ENCODE measurements at places on chromosomes 5 and 9.

DNA sequence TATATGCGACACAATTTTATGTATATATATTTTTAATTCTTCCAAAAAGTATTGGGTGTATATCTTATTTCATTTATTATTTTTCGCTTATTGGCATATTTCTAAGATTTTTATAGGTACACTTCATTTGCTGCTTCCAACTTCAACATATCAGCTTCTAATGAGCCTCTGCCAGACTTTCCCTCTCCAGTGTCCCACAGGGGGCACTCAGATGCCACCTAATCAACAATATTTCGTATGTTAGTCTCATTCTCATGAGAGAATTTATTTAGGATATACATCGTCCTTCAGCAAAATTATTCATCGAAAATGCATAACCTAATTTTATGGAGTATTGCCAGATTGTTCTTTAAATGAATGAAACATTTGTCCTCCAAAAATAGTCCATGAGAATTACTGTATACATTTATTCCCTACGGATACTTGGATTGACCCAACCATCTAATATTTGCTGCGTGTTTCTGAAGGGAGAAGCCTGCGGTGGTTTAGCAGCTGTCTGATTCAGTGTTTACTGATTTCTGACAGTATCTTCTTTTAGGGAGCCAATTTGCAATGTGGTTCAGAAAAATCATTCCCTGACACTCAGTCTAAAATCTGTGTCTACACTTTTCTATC lies 100.6 kb upstream of the SELENOP start:
- no peak for DNase-seq

- DNase-seq: no peak
These were observed 129.5 kb downstream of the RNF180 start for GRCh38 chr5:64295101-64295500.

DNA sequence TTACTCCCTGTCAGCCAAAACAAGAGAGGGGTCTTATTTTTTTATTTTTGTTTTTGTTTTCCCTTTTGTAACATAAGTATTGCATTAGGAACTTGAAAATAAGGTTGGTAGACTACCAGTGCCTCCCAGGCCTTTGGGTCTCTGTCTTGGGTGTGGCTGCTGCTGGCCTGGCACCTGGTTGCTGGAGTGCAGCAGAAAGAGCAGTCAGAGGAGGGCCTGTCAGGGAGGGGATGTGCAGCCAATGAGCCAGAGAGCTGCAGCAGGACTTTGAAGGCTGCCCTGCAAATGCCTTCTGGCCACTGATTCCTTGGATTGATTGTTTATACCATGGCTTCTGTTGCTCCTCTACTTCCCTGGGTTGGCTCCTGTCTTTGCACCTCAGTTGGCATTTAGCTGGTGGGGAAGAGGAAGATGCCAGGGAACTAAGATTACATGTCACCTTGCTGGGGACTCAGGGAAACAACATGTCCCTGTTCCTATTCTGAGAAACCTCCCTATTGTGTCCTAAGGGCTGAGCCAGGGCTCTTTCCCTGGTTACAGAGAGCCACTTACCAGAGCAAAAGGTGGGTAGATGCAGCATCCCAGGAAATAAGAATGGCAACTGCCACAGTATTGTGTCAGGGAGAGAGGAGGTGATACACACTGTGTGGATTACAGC lies 66.6 kb downstream of the ANGPTL2 start:
- DNase-seq: no peak

GRCh38 chr5:36552651-36553393 lies 53.6 kb upstream of the SLC1A3 start:
- no peak for DNase-seq

DNA sequence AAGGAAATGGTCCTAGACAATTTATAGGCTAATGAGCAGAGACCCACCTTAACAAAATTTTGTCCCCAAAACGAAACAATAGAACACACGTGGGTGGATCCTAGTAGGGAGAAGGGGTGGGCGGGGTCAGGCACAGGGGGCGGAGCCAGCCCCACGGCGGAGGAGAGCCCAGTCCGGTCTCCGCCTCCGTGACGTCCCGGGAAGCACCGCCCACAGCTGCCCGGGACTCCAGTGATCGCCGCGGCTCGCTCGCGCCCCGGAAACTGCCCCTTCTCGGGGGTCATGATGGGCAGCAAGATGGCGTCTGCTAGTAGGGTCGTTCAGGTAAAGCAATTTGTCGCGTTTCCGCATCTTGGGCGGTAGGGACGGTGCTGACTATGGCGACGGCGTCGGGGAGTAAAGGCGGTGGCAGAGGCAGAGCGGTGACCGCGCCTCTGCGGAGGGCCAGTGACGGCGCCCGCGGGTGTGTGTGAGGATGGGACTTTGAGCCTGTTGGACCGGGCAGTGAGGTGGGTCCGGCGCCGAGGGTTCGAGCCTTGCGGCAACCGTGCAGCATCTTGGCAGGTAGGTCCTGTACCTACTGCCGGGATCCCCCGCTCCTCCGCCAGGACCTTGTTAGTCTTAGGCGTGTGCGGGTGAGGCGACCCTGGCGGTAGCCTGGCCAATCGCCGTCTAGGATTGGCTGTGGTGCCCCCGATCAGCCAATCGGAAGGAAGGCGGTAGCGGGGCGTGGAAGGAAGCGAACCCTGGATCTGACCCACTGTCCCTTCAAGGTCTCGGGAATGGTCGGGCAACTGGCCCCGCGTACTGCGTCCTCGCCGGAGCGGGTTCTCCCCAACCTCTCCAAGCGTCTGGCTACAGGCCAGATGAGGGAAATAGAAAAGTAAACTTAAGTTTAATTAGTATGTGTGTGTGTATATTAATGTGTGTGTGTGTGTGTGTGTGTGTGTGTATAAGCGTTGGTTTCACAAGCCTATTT lies 16.8 kb upstream of the CDK7 start:
- DNase-seq: peak; percentile 97

DNA sequence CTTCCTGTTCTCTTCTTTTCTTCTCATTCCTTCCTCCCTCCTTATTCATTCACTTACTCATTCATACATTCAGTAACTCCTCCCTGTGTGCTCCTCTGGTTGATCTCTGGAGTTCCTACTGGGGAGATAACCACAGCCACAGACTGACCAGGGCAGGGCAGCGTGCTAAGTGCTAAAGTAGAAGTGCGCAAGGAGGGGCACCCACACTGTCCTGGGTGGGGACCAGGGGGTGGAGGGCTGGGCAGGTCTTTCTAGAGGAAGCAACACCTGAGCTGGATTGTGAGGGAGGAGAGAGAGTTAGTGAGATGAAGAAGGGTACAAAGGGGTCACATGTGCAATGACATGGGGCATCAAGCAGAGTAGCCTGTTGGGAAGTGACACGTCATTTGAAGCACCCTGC lies 13.8 kb downstream of the ENHO start:
- no peak for DNase-seq

- no peak for DNase-seq
These were observed 40.5 kb downstream of the GPR21 start for GRCh38 chr9:123073991-123074422.

DNA sequence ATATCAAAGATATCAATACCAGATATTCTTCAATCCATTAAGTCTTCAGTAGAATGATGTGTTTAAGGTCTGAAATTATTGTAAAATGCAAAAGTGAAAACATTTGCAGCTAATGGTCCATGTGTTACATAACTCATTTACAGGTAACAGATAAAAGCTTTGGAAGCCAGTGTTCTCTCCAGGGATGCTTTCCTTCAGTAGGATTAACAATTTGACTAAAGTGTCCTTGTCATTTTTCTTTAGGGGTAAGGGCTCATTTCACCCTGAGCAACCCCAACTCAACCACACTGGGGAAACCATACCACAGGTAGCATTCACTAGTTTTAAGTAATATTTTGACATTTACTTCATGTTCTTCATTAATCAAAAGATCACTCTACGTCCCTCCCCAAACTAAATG lies 12.9 kb downstream of the HNRNPK start:
- DNase-seq: no peak

- DNase-seq: no peak
These were observed 7.7 kb downstream of the PNPLA7 start for GRCh38 chr9:137542486-137542885.

- DNase-seq: peak; percentile 31
These were observed 169.2 kb upstream of the MVB12B start for GRCh38 chr9:126157423-126157822.

GRCh38 chr9:4547016-4547415 lies 56.7 kb downstream of the SLC1A1 start:
- no peak for DNase-seq

DNA sequence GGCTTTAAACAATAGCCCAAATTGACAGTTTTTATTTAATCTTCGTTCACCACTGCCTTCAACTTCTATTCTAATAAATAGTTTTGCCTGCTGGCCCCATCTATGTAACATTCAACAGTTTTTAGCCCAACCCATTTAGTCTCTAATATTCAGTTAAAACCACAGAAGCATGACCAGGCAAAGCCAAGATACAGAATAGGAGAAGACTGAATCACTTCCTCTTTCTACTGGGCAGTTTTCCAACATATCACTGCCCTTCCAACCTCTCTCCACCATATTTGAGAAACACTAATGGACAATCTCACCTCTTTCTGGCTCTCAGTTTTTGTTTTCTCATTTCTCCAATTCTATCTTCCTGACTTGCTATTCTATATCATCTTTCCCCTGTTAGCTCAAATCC lies 352.9 kb downstream of the DNAH5 start:
- no peak for DNase-seq

DNA sequence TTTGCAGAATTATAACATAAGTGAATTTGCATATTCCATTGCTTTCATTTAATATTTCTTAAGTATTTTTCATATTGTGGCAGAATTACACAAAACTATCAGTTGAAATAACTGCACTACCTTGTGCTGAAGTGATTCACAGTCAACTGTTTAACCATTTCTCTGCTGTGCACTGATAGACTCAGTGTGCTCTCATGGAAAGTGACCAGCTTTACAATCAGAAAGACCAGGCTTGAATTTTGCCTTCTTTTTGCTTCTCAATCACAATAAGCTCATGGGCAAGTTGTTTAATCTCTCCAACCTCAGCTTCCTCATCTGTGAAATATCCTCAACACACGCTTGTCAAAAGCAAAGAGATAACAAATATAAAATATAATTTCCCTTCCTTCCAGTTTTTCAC lies 18.3 kb downstream of the CDK5RAP2 start:
- DNase-seq: no peak

DNA sequence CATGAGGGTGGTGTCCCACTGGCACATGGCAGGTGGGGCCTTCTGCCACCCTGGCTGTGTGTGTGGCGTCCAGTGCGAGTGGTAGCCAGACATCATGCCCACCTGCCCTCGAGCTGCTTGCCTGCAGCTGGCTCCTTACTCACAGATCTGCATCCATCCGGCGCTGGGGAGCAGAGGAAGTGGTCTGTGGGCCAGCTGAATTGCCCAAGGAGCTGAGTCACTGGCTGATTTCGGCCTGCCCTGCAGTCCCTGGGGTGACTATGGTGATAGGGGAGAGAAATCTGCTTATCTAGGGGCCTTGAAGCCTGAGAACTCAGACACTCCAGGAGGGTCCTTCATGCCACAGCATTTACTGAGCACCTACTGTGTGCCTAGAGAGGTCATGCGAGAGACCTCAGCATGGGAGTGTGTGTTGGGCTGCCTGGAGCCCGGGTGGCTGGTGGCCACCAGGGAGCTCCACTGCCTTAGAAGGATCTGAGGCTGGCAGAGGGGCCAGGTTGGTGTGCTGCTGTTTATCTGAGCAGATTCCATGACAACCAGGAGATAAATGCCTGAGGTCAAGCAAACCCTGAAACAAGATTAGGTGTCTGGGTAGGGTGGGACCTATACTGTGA lies 57.1 kb downstream of the SLC22A5 start:
- DNase-seq: no peak

DNA sequence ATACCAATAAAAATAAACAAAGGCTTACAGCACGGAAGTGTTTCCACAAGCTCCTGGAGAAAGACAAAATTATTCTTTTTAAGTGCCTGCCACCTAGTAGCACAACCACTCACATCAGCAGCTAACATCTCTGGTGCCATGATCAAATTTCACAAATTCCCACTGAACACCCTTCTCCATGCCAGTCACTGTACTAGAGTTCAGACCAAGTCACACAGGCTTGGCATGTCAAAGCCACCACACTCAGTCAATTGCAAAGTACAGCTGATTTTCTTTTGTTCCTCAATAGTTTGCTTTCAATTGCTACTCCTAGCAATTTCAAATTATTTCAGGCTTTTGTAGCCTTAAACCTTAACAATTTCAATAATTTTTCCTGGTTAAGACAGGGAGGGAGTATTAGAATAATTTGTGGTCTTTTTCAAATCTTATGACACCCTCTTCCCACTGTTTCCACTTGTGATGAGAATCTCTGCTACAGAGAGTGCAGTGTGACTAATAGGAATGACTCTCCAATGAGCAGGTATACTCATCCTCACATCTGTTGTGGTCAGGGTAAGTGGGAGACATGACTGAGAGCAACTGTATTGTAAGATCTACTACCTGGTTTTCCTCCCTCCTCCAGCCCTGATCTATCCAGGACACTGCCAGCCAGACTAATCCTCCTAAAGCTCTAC lies 46.2 kb downstream of the RNF145 start:
- DNase-seq: no peak

GRCh38 chr9:32260151-32260862 lies 124.1 kb upstream of the ACO1 start:
- no peak for DNase-seq

GRCh38 chr5:159104051-159104651 lies 4.4 kb upstream of the EBF1 start:
- DNase-seq: no peak

- no peak for DNase-seq
These were observed 248.4 kb downstream of the TLR4 start for GRCh38 chr9:117952581-117952980.

GRCh38 chr5:17238521-17239041 lies 21.1 kb downstream of the BASP1 start:
- DNase-seq: no peak

GRCh38 chr9:115633104-115633503 lies 515.1 kb upstream of the TNC start:
- no peak for DNase-seq

DNA sequence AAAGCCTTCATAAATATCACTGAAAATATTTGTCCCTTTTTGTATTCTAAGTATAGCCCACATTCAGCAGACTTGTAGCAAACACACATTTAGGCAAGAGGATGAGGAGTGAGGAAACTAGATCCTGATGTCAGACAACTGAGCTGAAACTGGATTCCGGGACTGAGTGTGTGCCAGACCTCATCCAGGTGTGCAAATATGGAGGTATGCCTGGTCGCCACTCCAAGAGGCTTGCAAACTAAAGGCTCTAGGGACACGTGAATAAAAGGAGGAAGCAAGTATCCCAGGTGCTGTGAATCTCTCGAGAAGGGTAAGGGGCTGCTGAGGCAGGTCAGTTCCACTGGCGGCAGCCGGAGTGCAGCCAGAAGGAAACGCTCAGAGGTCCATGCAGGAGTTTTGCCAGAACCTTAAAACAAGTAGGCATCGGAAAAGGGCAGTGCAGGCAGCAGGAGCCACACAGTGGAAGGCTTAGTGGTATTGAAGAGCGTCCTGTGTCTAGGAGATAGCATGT lies 77.4 kb upstream of the ALDH1B1 start:
- DNase-seq: no peak

Data from left lung (tissue), 14 donors.